ENCODE measurements at places on chromosomes 5 and 9.

DNA sequence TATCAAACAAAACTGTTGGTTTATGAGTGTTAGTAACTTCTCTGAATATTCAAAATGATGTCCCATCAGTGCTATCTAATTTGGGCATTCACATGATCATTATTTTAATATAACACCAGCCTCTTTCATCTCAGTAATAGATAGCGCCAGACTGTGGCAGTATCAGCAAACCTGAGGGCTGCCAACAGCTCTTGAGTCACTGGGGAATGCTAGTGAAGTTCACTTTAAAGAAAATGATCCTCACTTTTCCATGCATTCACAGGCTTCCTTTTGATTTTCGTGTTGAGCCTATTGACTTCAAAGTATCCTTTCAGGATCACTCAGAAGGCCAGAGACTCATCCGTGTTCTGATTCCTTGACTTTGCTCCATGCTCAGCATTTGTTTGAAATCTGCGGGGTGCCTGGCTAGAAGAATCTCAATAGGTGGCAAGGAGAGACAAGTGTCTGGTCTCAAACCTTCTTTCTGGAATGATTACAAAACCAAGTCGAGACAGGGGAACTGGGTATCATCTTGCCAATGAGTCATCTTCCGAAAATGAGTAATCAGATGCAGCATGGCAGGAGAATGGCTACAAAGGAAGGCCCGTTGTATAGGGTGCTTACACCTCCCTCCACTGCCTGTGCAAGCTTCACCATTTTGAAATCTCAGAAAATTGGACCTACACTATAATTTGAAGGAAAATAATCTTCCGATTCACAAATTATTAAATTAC, 509.1 kb downstream of the RASEF start:
- peak; percentile 85 for DNase-seq

DNA sequence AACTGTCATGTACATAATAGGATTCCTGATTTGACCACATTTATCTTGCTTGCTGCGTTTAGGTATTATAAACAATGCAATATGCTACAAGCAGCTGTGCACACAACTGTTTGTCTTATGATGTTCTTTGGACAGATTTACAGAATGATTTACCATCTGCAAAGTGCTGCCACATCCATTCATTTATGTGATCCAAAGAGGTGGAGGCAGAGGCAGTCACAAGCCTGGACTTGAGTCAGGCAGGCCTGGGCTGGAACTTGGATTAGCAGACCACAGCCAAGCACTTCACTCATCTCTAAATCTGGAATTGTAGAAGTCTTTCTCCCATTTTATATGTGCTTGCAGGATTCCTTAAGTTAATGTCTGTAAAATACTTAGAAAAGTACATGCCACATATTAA, 149.0 kb downstream of the INSYN2B start:
- DNase-seq: peak; percentile 85

DNA sequence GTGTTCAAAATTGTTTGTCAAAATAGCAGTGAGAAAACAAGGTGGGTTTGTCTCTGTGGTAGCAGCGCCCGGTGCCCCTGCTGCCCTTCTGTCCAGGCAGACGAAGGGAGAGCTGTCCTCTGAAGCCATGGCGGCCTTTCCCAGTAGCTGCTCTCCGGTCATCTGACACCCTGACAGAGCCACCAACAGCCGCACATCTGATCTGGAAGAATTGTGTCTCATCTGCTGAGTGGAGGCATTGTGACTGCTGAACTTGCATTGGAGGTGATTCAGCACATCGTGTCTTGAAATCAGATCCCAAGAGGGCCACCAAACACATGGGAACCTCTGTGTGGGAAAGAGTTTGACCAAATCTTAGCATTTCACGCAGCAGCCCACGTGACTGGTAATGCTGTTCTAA, 337.6 kb upstream of the IRX1 start:
- DNase-seq: no peak

DNA sequence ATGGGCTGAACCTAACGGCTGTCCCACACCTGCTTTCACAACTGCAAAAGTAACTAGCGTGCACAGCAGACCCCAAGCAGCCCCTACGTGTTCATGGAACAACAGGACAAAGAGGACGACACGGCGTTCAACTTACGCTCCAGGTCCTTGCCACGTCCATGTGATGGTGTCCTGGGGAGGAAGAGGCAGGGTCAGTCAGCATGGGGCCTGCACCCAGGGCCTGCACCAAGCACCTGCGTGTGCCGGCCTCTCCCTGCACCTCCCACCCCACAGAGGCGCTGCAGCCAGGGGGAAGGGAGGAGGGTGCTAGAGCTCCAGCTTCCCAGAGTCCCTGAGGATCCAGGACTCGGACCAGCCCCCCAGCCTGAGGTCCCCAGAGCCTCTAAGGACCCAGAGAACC, 35.6 kb upstream of the SLC6A3 start:
- no peak for DNase-seq

DNA sequence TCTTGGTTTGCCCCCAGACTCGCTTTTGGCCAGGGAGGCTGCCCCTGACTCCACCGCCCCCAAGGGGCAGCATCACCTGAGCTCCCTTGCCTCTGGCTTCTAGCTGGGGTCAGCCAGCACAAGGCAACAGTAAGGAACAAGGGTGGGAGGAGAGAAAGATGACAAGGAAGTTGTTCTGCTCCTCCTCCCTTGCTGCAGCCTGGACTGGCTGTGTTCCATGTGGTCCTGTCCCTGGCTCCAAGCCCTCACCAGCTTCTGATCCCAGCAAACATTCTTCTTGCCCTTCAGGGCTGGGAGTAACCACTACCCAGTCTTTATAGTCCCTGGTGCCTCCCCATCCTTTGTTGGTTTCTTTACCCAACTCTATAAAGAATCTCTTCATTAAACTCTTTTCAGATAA, 100.3 kb upstream of the SPIN1 start:
- no peak for DNase-seq

GRCh38 chr5:56588636-56589480, 226.5 kb upstream of the MAP3K1 start:
- no peak for DNase-seq

DNA sequence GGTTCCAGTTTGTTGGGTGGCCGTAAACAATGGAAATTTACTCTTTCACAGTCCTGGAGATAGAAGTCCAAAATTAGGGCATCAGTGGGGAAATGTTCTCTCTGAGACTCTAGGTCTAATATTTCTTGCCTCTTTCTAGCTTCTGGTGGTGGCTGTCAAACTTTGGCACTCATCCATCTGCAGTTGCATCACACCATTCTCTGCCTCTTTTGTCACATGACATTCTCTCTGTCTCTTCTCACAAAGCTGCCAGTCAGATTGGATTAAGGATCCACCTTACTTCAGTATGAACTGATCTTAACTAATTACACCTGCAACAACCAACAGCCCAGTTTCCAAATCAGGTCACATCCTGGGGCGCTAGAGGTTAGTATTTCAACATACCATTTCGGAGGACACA, 222.9 kb upstream of the FTMT start:
- DNase-seq: peak; percentile 38

GRCh38 chr9:92764381-92764987, at the start of gene BICD2:
Gene BICD2 (minus strand): TSS chr9:92764833. CDS start chr9:92764744, 89 bp downstream.
- no peak for DNase-seq

GRCh38 chr9:20683351-20684034, 566 bp upstream of the FOCAD start:
- DNase-seq: peak; percentile 69

GRCh38 chr5:169127431-169127830, 173.5 kb downstream of the SLIT3 start:
- DNase-seq: no peak

- peak; percentile 39 for DNase-seq
Measured at GRCh38 chr9:114629563-114630090, 18.5 kb downstream of the TMEM268 start.

DNA sequence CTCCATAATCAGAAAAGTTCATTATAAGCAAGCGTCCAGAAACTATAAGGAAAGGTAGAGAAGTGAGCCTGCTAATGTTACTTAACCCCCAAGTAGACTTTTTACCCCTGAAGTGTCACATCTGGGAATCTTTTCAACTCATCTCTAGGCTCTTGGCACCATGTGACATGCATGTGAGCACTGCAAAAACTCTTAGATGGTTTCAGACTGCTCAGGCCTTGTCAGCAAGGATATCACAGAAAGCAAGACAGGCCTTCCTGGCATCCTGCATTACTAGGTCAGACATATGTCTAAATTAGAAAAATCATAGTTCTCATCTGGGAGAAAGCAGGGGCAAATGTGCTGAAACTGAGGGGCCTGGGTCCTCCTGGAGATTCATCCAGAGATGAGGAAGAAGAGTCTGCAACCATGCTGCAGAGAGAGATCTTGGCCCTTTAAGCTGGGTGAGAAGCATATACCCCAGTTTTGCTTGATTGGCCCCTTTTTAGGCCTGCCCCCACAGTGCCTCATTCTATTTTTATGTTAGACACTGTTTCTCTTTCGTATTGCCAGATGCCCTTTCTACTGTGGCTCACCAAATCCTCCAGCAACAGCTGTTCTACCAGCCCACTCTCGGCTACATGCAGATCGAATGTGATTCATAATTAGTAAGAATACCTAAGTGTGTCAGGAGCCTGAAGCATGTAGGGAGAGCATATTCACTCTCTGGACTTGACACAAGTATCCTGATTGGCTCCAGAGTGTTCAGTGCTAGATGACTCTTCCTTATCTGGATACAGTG, 19.0 kb downstream of the TMEM8B start:
- DNase-seq: peak; percentile 97

- DNase-seq: no peak
Measured at GRCh38 chr9:135474915-135475314, 4.7 kb upstream of the PPP1R26 start.

DNA sequence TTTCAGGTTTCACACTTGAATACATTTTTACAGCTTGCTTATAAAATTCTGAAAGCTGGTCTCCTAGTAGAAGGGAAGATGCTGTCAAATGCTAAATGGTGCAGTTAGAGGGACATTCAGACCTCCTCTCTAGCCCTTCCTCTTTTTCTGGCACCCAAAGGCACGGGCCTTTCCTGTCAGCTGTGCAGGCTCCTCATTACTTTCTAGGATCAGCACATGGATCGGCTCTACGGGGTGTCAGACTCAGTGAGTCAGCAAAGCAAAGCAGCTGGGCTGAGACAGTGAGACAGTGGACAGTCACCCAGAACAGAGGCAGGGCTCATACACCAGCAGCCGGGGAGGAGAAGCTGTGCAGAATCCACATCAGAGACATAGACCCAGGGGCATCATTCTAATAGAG, 80.0 kb upstream of the TNC start:
- DNase-seq: peak; percentile 76

DNA sequence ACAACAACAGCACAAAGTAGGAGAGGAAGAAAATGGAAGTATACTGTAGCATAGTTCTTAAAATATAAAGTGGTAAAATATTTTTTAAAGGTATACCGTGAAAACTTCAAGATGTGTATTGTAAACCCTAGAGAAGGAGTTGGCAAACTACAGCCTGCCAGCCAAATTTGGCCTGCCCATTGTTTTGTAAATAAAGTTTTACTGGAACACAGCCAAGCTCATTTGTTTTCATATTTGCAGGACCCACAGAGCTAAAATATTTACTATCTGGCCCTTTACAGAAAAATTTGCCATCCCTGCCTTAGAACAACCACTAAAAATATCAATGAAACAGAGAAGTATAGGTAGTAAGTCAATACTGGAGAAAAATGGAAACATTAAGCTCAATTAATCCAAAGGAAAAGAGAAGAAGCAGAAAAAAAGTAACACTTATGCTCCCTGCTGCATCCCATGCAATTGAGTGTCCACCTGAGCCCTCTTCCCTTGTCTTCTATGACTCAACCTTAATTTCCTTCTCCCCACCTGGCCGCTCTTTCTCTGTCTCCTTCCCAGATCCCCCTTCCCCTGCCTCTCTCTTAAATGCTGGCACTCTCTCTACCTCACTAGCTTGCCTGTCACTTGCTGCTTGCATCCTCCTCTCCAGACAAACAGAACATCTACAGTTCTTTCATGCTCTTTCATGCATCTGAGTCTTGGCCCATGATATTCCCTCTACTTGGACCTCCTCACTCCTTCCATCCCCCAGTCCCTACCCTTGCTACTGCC, 50.6 kb upstream of the FER start:
- DNase-seq: no peak

Measured in epithelial cell of esophagus (primary cell).